ENCODE measurements at places on chromosomes 3 and 15.

DNA sequence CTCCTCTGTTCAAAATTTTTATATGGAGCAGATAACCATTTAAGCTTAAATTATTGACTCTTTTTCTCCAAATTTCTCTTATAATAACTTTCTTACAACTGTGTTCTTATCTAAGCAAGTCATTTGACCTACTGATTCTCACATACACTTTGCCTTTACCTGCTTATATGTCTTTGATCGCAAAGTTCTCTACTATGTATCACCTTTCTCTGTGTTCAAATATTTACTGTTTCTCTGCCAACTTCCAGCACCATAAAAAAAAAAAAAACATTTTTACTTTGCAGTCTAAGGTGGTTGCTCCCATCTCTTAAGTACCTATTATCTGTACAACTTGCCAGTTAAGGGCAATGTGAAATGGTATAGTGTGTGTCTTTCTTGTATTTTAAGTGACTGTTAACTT is 100.8 kb upstream of the DPH6 start:
- DNase-seq, result no peak

GRCh38 chr3:158167737-158168557 is 58.1 kb downstream of the RSRC1 start:
- DNase-seq, result no peak

- no peak for DNase-seq
These were observed 4.9 kb downstream of the SLC12A6 start for GRCh38 chr15:34332553-34333120.

DNA sequence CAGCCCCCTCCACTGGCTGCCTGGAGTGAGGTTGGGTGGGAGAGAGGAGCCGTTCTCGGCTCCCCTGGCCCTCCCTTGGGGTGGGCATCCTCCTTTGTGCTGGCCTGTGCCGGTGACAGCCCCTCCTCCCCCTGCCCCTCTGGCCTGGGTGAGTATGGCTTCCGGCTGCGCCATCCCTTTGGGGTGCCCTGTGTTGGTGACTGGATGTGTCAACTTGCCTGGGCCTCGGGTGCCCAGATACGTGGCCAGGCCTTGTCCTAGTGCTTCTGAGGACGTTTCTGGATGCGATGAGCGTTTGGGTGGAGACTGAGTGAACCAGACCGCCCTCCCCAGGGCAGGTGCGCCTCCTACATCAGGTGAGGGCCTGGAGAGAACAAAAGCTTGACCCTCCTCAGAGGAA is 59.7 kb downstream of the PLXNA1 start:
- DNase-seq, result no peak

DNA sequence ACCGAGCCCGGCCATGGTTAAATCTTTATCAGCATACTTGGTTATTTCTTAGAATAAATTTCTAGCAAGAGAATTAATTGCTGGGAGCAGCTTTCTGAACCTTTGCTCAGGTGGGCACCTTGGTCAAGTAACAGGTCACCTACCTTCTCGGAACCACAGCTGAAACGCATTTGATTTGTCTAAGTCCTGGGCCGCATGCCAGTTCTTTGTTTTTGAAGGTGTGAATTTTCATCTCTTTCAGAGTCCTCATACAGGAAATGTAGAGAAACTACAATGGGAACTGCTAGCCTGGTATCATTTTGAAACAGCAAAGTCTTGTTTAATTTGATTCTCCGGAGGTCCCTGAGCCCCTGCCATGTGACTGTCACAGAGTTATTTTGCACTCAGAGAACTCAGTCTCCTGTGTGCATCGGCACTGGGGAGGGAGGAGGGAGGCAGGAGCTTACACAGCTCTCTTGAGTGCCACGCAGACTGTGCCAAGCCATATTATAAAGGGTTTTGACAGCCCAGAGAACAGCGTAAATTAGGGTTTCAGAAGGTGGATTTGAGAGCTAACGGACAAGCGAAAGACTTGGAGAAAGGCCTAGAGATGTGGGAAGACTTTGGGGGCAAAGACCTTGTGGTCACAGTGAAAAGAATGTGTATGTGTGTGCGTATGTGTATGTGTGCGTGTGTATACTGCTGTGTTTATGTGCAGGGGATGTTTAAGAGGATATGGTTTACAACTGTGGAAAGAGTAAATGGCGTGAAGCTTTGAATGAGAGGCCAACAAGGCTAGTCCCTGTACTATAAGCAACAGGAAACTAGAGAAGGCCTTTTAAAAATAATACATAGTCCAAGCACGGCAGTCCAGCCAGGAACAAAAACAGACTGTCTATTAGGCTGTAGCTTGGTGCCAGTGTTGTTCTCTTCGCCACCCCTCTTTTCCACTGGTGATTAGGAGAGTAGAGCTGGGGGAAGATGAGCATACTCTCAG is 61.8 kb upstream of the ATP13A3 start:
- no peak for DNase-seq

- DNase-seq, result no peak
These were observed 781.8 kb downstream of the ROBO1 start for GRCh38 chr3:78985981-78986380.

DNA sequence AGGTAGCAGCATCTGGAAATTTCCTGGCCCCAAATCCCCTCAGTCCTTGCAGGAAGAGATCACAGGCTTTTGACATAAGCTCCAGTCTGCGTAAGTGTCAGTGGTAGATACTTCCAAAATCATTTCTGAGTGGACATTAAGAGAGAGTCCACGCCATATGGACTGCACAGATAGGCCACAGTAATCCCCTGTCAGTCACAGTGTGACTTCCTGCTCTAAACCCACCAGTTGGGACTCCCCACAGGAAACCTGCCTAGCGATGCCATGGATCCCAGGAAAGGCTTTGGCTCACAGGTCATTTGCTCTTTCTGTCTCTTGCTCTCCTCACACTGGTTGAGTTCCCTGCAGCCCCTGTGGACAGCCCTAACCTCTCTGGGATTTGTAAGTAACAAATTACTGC is 28.8 kb upstream of the MKRN3 start:
- DNase-seq, result no peak

DNA sequence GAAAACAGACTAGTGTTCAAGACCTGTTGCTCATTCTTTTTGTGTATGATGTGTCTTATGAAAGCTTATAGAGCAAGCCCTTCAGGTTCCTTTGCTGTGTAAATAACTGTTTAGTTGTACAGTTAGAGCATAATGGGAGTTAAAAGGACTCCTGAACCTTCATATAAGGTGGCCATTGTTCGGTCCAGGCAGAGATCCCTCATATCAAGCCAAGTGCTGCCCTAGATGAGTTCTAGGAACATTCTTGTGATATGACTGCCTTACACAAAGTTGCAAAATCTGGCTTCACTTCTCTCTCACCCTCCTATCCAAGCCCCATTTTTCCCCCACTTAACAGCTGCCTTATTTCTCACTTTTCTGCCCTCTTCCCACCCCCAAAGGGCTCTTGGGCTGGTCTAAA is 26.9 kb downstream of the GYG1 start:
- DNase-seq, result no peak

DNA sequence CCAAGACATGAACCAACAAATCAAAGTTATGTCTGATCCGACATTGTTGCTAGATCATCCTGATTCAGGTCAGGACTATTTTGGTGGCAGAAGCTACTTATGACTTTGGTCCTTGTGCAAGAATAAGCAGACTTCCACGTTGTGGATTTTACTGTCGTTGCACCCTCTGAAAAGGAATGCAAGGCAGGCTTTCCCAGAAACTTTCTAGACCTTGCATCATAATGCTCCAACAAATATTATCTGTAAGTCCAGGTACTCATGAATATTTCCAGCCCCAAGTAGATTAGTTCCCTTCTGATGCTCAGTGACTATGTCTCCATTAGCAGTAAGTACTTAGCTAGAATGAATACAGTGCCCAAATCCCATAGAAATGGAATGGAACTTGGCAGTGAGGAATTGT is 203.3 kb upstream of the LRRFIP2 start:
- no peak for DNase-seq

- DNase-seq, result no peak
These were observed 11.9 kb upstream of the PRKCD start for GRCh38 chr3:53149006-53149690.

GRCh38 chr15:66701422-66702034 is 508 bp upstream of the SMAD6 start:
- DNase-seq, result no peak

DNA sequence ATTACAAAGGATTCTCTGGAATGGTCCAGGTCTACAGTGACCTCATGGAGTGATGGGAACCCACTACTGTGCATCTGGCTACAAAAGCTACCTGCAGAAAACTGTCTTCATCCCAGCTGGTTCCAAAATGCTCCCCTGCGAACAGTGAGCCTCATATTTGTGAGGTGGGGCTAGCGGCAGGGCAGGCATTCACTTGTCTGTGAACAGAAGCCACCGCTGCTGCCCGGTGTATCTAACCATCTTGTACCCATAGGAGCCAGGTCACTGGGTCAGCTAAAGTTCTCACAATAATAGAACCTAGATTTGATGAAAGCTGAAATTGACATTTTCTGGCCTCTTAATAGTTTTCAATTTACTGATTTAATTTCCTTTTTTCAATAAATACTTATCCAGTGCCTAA is 150.7 kb downstream of the KLF13 start:
- DNase-seq, result no peak

- DNase-seq, result no peak
These were observed 113.2 kb downstream of the SOX2 start for GRCh38 chr3:181824961-181825360.

GRCh38 chr3:123728014-123728413 is 143.2 kb upstream of the HACD2 start:
- DNase-seq, result no peak

- no peak for DNase-seq
These were observed 42.9 kb downstream of the ISG20 start for GRCh38 chr15:88681610-88682221.

- DNase-seq, result peak; percentile 98
These were observed at the start of gene APEH for GRCh38 chr3:49673715-49674496. APEH (plus strand) TSS chr3:49674351; CDS start chr3:49674402, 51 bp downstream.

- DNase-seq, result no peak
These were observed 787 bp upstream of the SLMAP start for GRCh38 chr3:57755368-57755675.

DNA sequence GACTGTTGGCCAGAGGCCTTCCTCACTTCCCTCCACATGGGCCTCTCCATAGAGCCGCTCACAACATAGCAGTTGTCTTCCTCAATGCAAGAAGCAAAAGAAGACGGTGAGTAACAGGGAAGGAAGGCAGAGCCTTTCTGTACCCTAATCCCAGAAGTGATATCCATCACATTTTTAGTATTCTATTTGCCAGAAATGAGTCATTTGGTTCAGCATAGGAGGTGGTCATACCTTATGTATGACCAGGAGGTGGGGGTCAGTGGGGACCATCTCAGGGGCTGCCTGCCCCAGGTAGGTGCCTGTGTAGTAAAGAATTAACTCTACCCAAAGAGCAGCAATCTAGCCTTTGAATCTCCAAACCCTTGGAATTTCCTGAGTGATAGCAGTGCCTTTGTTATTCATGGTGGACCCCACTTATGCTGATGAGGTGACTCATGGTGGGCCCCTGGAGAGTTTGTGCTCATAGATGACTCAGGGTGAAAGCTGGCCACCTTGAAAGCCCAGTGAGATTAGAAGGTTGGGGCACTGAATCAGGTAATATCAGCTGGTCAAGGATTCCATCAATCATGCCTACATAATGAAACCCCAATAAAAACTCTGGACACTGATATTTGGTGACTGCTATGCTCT is 323.9 kb upstream of the IGF1R start:
- DNase-seq, result no peak

DNA sequence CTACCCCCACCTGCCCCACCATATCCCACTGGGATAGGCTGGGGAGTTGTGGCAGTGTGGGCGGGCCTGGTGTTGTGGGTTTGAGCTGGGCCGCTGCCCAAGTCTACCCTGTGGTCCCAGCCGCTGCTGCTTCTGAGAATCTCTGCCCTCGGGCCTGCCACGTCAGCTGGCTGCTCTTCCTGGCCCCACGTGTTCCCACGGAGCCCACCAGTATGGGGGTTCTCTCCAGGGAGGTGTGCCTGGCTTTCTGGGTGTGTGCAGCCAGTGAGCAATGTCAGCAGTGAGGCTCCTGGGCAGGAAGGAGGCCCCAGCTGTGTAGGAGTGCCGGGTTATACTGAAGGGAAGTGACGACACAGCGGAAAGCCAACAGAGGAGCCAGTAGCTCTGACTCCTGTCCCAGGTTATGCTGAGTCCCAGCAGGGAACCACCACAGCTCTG is 10.5 kb downstream of the GNAI2 start:
- peak; percentile 71 for DNase-seq

GRCh38 chr3:127426444-127427153 is 138.8 kb upstream of the PRR20G start:
- no peak for DNase-seq

DNA sequence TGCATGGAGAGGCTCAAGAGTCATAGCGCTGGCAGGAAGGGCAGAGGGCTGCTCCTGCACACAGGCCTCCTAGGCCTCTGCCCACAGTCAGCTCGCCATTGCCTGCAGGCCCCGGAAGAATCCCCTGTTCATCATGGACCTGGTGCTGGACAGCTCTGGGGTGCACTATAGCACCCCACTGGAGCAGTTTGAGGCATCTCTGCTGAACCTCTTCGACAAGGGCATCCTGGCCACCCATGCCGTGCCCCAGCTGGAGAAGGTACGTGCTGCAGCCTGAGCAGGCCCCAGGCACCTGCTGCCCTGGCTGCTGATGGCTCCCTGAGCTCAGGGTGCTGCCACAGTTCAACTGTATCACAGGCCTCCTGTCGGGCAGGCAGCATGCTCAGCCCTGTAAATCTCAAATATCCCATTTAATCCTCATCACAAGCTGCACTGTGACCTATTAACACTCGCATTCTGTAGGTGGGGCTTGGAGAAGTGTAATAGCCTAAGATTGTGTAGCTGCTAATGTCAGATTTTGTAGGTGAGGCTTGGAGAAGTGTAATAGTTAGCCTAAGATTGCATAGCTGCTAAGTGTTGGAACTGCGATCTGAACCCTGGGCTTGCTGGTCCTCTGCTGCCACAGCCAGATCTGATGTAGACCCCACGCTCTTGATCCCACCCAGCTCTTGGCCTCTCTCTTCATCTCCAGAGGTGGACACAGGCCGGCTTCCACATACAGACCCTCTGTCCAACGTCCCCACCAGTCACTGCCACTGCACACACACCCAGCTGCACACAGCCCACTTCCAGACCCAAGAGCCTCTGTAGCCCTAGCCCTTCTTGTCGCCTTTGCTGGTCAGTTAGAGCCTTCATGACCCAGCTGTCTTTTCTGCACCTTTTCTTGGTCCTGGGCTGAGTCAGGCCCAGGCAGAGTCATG is 31.9 kb downstream of the DNAH1 start:
- DNase-seq, result no peak

DNA sequence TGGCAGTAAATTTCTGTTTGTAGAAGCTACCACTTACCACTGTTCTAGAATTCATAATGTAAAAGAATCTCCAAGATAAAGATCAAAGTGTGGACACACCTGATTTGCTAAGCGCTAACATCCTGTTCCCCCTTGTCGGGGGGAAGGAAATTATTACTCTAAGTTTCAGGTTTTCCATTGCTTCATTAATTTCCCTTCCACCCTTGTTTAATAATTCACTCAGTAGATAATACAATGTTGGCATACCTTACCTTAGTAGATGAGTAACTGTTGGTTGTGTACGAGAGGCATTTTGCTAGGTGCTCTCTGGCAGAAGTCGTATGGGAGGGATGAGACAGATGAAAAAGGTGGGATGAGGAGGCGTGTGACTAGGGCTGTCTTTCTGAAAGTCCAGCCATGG is 641.2 kb upstream of the ARRDC4 start:
- no peak for DNase-seq
